ENCODE measurements at places on chromosomes 1 and 21.

DNA sequence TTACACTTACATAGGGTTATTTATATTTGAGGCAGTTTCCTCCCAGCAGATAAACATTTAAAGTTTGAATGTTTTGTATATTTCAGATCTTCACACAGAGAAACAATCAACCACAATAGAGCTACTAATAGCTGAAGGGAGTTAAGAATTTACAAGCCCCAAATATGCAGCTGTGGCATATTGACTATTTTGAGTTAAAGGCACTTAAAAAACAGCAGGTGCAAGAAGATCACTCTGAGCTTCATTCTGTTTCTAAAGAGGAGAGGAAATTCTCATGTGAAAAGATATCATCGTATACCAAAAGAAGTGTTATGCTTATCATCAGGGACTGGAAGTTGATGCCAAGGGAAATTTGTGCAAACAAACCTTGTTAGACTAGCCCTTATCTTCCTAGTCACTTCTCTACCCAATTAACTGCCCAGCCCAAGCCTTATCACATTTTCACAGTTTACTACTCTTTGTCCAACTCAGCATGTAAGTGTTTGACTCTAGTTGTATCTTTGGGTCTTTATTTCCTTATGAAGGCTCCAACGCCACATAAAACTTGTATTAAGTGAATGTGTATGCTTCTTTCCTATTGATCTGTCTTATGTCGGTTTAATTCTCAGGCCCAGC, 66.3 kb upstream of the COG2 start:
- DNase-seq = no peak

- DNase-seq = no peak
These were observed 110.5 kb downstream of the MAST2 start for GRCh38 chr1:45913731-45914501.

DNA sequence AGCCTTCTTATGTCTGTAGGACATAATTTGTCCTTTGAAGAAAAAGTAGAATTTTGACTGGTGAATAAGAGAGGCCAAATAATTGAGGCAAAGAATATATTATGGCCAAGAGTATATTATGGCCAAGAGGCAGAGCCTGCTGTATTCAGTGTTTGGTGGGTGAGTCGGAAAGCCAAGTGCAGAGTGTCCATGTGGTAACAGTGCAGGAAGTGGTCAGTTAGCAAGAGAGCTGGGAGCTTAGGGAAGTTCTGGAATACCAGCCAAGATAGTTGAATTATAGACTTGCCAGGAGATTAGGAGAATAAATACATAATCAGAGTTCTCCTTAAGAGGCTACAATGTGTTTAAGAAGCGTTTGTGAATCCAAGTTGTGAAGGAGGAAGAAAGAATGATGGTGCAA, 131.5 kb upstream of the LMO4 start:
- no peak for DNase-seq

DNA sequence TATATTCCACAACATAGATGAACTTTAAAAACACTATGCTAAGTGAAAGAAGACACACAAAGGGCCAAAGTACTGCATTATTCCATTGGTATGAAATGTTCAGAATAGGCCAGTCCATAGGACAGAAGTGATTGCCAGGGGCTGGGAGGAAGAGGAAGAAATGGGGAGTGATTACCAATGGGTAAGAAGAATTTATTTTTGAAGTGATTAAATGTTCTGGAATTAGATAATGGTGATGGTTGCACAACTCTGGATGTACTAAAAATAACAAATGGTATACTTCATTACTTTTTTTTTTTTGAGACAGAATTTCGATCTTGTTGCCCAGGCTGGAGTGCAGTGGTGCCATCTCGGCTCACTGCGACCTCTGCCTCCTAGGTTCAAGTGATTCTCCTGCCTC, 61.7 kb downstream of the CHD5 start:
- no peak for DNase-seq

DNA sequence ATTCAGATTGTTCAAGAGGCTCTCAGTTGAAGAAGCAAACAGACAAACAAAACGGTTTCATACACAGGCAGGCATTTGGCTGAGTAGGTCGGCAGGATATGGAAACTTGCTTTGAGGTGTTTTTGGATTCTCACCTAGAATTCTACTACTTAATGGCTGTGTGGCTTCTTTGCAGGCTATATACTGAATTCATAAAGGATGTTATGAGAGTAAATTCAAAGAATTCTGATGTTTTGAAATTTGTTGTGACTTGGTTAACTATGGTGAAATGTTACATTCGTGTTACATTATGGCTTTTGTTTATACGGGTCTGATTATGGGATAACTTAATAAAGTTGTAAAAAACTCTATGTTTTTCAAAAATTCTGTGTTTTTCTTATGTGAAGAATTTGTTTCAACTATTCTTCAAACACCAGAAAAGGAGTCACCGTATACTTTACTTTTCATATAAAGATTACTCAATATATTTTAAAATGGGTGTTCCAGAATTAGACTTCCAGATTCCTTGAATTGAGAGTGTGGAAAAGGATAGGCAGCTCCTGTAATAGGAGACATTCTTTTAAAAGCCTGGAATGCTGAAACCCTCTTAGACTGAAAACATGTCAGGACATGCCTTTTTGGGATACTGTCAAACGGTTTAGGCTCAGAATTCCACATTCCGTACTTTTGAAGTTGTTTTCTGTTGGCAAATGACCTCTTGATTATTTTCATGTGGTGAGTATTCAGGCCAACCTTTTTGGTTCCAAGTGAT, 8.2 kb upstream of the IRF2BP2 start:
- DNase-seq = no peak

DNA sequence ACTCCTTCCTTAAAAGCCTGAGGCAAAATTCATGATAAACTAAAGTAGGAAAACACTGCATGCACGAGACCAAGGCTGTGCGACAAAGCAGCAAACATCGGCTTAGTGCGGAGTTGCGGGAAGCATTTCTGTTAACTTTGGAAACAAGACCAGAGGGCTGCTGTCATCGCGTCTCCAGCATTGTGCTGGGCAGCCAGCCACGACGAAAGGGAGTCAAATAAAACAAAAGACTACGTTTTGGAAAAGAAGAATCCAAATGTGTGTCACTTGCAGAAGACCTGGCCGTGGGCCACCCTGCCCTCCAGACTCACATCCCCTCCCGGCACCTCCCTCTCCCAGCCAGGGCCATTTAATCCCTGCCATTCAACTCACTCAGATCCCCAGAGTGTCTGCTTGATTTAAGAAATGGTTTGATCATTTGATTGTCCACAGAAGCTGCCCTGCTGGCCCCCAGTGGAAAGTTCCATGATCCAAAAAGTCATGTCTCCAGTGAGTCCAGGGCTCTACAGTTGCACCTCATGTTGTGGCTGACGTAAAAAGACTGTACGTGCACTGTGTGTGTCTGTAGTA, 2.4 kb upstream of the KRTAP10-11 start:
- DNase-seq = no peak

DNA sequence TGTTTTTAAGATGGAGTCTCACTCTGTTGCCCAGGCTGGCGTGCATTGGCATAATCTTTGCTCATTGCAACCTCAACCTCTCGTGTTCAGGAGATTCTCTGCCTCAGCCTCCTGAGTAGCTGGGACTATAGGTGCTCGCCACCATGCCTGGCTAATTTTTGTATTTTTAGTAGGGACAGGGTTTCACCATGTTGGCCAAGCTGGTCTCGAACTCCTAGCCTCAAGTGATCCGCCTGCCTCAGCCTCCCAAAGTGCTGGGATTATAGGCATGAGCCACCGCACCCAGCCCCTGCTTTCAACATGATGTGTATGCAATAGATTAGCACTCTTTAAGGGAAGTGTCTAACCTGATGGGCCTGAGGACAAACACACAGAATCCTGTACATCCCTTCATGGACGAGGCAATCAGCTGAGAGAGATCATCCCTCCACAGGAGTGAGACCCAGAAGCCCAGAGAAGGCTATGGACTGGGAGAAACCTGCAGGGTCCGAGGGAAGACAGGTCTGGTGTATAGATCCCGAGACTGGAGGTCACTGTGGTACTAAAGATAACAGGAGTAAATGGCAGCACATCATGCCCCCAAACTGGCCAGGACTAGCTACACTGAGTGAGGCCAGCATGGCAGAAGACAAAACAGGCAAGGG, 5.6 kb upstream of the DEGS1 start:
- DNase-seq = no peak

- DNase-seq = no peak
These were observed 33.3 kb upstream of the CSF1 start for GRCh38 chr1:109877317-109877771.

GRCh38 chr1:68624233-68624632, 127.4 kb upstream of the DEPDC1 start:
- no peak for DNase-seq

DNA sequence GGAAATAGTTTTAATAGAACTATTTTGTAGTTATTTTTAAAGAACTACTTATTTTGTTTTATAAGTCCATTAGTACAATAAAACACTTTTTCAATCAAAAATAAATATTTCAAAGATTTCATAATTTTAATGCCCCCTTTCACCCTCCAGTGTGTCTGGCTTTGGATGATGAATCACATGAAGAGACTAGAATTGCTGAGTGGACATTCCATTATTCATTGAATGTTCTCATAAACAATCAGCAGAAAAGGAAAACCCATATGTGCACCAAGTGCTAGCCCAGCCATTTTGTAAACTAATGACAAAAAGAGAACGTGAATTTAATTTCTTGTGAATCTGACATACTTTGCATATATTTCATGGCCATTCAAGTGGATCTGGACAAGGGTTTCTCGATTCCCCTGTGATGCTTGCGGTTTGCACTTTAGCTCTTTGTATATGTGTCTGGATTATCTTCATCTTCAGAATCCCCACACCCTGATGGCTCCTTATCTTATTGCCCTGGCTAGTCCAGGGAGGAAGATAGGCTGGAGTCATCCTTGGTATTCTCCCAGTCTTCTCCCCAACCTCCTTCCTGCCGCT, 20.7 kb upstream of the CHIA start:
- DNase-seq = no peak

GRCh38 chr1:156065871-156066270, 4.9 kb downstream of the RAB25 start:
- no peak for DNase-seq
